ENCODE measurements at places on chromosomes 11 and 22. TPM values are rescaled to one million over a fixed set of nuclear protein-coding genes. Genes with fewer than 3 reads are reported as not detected.

The SERPINH1 gene
- 58.8 TPM for total RNA-seq

The ZDHHC5 gene
- total RNA-seq, result 95.3 TPM

The OMP gene
- 1.1 TPM for total RNA-seq

The SYT8 gene
- 5.8 TPM for total RNA-seq

The TUG1 gene
- total RNA-seq, result 125 TPM

The TMPRSS4 gene
- 132 TPM for total RNA-seq

DNA sequence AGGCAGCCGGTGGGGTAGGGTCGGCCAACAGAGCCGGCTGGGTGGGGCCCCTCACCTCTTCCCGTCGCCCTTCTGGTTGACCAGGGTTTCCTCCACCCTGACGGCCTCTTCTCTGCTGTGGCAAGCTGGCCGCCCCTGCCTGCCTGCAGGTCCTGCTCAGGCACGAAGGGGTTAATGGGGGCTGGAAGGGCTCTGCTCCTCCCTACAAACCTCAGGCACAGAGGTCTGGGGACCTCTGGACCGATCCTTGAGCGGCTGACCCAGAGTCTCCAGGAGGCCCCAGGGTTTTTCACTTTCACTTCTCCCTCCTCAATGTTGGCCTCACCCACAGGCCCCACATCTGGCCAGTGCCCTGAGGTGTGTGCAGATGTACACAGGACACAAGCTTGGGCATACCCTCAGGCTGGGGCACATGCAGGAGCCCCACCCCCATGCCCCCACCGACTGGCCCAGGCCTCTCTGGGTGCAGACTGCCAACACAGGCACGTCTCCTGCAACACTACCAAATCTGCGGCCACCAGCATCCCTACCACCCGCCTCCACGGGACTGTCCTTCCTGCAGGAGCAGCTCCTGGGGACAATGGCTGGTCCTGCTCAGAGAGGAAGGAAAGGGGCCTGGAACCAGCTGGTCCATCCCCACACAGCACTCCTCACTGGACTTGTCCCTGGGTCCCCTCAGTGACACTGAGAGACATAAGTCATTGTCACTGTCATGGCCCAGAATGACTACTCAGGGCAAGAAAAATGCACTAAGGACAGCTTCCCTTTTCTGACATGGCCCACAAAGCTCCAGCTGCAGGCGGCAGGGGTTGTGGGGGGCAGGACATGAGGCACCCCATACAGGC is 3.2 kb upstream of the TBX1 start:
- no peak for DNase-seq

DNA sequence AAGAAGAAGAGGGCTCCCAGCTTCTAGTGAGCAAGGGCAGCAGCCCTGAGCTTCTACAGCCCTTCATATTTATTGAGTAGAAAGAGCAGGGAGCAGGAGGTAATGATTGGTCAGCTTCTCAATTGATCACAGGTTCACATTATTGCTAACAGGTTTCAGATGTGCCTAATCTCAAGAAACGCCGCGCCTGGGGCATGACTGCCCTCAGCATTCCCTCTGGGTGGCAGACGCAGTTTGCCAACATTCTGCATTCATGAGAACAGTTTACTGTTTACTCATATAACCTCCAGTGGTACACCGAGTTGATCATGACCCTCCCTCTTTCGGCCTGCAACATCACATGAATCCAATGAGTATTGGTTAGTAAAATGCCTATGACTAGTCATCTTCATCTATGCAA is 4.7 kb upstream of the ZNF74 start:
- DNase-seq, result no peak

DNA sequence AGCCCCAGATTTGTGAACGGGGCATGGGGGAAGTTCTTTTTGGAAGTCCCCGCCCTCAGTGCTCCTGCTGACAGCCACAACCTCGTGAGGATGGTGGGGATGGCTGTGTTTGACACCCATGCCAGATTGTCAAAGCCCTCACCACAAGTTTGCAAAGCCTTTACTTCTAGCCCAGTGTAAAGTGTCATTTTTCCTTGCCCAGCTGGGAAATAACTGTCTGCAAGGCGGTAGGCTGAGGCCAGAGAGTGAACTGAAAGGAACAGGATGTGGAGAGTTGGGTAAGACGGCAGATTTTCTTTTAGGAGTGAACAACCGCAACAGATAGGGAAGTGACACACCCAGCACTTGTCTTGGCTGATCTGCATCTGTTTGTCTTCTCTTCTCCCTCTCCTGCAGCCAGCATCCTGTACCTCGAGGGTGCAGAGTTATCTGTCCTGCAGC is 13.6 kb downstream of the IL17RA start:
- no peak for DNase-seq

DNA sequence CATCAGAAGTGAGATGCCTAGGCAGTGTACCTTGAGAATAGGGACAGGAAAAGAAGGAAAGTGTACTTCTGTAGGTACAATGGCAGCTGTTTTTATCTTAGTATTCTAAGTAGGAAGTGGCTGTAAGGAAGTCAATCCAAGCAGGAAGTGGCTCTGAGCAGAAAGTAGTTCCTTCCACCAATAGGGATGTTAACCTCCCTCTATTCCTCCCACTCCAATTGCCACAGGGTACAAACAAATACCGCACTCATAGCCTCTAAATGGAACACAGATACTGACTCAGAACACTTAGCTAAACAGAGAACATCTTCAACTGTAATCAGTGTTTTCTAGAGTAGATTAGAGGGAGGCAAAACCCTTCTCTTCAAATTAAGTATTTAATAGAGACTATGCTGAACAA is 10.6 kb downstream of the LRRC55 start:
- DNase-seq, result no peak

DNA sequence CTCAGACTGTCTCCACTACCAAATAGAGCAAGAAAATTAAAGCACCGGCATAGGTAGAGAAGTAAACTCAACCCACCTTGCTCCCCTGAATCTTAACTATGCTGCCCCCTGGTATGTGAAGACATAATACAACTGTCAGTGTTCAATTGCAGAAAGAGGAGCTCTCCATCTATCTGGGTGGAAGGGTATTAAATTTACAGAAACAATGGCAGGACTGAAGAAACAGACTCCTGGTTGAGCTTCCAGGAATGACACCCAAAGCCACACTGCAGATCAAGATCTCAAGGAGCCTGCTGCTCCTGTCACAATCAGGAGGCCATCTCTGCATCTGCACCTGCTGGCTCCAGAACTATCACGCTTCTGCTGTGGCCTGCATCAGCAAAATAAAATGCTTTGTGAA is 132.1 kb upstream of the BMAL1 start:
- no peak for DNase-seq

DNA sequence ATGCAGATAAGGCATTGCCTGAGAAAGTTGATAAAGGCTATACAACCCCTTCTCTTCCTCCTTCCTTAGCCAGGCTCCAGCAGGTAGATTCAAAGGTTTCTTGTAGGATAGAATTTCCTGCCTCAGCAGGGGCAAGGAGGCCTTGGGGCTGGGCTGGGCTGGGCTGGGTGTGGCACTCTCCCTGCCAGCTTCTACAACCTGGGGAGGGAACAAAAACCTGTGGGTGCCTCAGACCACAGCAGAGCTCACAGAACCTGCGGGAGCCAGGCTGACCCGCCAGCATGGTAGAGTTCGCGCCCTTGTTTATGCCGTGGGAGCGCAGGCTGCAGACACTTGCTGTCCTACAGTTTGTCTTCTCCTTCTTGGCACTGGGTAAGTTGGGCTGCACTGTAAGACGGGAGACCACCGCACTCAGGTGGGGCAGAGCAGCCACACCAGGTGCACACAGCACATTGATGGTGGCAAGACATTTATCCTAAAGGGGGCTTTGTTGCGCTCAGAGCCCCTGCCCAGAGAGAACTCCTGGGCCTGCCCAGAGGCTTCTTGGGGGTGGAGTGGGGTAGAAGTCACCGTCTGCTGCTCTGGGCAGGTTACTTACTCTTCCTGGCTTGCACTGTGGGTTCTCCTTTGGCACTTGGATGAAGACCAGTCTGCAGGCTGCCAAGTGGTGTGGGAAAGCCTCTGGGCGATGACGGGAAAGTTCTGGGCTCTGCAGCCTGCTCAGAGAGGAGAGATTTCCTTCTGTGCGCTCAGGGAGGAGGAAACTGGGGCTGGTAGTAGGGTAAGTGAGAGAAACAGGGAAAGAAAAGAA is at the start of gene MOGAT2:
Gene MOGAT2, plus strand, starts transcription at position 231 of the 811 bp plus-strand sequence. Its CDS starts 51 bp downstream, at position 282.
- DNase-seq, result no peak

DNA sequence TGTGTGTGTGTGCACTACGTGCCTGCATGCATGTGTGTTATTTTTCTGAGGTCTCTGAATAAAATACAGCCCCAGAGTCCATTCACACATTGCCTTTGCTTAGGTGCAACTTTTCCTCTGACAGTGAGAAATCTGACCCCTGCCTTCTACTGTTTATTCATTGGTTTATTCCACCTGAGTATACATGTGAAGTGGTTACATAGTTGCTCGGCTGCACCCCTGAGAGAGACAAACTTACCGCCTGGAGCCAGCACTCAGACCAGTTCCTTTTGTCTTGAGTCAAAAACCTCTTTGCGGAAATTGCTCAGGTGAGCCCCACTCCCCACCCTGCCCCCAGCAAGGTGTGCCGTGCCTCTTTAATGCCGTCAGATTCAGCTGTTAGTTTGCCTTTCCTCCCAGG is 363.6 kb downstream of the BRD1 start:
- no peak for DNase-seq

DNA sequence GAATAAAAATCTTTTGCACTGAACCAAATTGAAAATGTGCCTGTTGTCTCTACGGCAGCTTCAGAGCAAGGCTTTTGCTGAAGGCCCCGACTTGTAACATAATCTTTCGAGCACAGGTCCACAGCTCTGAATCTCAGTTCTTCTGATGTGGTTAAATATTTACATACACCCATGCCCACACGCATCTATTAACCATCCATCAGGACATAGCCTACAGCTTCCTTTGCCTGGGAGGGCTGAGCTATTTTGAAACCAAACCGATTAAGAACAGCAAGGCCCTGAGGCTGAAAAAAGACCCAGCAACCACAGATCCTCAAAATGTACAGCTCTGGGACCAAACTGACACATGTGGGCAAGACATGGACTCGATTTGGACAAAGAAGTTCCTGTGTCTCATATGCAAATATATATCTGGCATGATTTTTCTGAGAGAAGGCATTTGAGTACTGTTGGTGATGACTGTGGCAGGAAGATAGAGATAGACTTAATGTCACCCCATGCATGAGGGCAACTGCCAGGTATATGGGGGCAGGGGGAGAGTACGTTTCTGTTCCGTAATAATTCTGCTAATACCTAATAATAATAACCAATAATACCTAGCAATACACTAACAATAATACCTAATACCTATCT is 322.7 kb upstream of the PLET1 start:
- DNase-seq, result no peak

DNA sequence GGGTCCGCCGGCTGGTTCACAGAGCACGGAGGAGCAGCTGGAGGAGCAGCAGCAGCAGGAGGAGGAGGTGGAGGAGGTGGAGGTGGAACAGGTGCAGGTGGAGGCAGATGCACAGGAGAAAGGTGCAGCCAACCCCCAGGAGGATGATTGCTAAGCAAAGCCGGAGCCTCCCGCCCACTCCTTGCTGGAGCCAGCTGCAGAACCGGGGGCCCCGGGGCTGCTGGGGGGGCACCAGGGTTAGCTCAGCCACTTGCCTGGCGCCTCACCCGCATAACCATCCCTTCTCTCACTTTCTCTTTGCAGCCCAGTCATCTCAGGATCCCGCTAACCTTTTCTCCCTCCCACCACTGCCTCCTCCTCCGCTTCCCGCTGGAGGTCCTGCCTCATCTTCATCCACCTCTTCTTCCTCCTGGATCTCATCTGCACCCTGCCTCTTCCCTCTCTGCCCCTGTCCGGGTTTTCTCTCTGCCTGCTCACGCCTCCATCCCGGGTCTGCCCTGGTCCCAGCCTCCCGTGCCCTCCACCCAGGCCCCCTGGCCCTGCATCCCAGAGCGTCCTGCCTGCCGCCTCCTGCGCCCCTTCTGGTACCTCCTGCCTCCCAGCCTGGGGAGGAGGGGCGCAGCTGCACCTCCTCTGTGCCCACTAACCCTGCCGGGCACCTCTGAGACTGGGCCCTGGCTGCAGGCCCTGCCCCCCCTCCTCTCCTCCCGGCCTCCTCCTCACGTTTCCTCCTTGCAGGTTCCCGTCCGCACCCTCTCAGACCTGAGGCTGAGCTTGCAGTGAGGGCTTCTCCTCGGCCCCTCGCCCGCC is 9.5 kb downstream of the KCTD17 start:
- DNase-seq, result no peak

DNA sequence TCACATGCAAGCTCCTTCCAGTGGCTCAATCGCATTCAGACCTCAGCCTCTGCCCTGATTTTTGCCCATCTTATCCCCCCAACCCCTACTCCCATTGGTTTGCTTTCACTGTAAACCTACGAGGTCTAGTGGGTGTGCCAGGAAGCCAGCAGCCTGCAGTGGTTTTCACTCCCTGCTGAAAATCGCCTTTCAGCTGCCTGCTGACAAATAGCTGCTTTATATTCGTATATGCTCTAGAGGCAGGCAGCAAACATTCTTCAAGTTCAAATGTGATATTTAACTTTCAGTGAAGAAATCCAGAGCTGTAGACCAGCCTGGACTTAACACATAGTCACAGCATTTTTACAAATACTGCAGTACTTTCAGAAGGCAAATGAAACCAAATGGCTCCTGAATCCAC is 92.8 kb upstream of the APOA1 start:
- no peak for DNase-seq

DNA sequence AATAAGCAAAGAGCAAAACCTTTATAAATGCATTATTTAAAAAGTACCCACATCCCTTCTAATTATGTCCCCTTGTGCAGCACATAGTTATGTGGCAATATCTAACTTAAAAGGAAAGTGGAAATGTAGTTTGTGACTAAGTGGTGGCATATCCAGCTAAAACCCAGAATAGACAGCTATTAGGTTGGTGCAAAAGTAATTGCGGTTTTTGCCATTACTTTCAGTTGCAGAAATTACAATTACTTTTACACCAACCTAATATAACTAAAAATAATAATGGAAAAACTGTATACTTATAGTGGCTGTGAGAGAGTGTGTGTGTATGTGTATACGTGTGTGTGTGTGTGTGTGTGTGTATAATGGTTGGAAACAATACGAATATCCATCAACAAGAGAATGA is 1108.1 kb upstream of the CNTN5 start:
- no peak for DNase-seq

DNA sequence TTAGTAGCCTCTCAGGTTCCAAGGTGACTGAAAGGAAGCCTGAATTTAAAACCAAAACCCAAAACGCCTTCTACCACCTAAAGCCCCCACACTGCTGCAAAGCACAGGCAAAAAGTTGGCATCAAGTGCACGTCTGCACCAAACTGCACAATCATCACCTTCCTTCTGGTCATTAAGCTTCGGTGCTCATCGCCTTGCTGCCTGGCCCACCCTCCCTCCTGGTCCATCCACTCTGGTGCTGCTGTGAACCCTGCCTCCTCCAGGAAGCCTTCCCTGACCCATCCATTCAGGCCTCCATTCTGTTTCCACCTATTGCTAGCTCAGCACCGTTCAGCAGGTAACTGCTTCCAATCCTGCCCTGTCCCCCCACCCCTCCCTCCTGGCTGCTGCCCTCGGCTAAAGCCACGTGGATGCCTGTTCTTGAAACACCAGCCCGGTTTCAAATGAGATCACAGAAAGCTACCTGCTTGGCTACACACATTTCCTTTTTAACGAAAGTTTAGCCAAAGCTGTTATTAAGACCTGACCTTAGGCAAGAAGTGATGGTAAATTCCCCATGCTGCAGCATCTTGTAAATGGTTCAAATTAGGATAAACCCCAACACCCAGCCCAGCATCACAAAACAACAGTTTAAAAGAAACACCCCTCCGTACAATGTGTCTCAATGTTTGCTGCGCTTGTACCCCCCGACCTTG is 53.8 kb upstream of the CD5 start:
- no peak for DNase-seq

- no peak for DNase-seq
Observed at GRCh38 chr22:20587206-20587958, 80.0 kb downstream of the MED15 start.

GRCh38 chr11:47186700-47187695 is 764 bp upstream of the PACSIN3 start:
- peak; percentile 45 for DNase-seq

Measured in Calu3 (cell line).